Pulmonary artery endothelial cell (primary cell): ENCODE measurements at places on chromosomes 4 and X.

DNA sequence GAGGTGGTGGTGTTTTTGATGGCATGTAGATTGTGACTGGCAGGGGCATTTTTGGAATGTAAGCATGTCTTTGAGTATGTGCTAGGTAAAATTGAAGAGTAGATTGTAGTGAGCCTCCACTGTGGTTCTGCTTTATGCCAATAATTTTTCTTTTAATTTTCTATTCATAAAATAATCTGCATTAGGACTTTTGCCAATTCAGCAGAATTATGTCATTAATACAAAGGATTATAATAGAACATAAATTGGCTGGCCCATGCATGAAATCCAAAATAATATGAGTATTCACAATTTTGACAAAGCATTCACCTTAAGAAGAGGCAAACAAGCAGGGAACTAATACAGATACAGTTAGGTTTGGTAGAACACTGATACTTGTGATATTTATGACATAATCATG, 14.9 kb upstream of the TMPRSS11E start:
- DNase-seq, result no peak

- no peak for DNase-seq
Observed at GRCh38 chr4:30536231-30536630, 183.9 kb upstream of the PCDH7 start.

GRCh38 chr4:25051534-25051933, 20.8 kb upstream of the LGI2 start:
- DNase-seq, result no peak

DNA sequence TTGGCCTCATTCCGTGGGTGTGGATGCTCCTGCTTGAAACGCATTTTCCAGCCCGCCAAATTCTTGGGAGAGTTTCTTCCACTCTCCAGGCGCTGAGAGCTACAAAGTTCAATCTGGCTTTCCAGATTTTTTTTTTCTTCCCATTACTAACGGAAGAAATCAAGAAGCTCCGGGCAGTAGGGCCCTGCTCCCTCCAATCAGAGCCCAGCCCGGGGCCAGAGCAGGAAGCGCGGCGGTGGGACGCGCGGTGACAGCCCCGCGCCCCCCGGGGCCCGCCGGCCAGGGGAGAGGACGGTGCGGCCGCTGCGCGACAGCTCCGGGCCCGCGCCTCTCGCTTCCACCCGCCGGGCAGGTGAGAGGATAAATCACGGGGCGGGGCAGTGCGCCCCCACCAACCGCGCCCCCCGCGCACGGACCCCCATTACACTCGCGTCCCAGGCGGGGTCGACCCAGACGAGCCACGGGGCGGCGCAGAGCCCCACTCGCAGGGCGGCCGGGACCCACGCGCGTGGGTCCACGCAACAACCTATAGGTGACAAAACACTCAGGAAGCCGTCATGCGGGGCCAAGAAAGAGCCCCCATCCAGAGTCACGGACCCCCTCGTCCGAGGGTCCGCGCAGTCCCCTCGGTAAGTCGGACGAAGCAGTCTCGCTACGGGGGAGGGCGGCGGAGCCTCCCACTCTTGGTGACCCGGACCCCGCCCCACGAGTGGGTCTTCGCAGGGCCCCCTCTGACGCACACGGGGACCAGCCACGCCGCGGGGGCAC, 868 bp downstream of the AFAP1 start:
- DNase-seq, result no peak

GRCh38 chr4:89685690-89686089, 151.3 kb downstream of the SNCA start:
- no peak for DNase-seq

DNA sequence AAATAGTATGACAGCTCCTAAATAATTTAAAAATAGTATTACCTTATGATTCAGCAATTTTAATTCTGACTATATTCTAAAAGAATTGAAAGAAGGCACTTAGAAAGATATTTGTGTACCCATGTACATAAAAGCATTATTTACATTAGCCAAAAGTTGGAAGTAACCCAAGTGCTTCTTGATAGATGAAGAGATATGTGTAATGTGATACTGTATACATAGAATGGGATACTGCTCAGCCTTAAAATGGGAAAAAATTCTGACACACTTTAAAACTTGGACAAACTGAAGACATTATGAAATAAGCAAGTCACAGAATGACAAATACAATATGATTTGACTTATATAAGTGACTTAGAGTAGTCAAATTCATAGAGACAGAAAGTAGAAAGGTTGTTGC, 112.2 kb downstream of the IDS start:
- DNase-seq, result no peak

DNA sequence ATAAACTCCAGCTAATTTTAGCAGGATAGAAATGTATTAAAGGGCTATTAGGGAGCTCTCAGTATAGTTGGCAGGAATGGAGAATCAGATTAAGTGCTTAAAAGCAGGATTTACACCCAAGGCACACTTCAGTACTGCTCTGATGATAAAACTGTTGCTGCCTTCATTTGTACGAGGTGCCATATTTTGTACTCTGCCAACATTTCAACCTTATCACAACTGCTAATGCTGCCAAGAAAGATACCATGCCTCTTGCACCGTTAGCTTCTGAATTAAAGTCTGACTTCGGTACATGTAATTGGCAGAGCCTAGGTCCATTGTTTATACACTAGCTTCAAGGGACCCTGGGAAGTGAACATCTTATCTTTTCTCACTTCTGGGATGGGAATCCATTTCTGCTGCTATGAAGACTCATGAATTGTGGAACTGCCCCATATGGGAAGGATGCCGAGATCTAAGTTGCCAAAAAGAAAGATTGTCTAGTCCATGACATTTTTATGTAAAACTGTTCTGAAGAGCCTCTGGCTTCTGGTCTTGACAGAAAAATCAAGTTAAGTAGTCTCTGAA, 624.0 kb upstream of the IGFBP7 start:
- no peak for DNase-seq

DNA sequence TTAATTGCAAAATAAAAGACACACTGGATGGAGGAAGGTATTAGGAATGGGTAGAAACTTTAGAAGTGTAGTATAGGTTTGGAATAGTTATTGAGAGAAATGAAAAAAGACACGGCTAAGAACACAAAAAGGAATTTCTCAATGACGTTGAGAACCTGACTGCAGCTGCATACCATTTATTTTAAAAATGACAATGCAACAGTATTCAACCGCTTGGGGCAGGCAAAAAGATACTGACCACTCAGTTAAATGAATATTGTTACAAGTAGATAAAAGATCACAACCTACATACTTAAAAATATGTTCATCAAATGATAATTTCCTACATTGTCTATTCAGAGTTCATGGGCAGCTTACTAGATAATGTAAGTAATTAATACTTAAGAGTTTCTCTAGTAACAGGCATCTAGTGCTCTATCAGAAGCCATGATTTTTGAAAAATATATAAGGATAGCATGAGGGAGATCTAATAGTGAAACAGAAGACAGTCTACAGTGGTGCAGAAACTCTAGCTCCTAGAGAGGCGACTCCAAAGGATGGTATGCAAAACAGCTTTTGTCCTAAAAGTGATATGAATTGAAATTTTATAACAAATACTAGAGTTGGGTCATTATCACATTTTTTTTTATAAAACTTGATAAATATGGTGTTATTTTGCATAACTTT, 216.2 kb upstream of the VEGFC start:
- no peak for DNase-seq

GRCh38 chr4:169849456-169849855, 91.7 kb upstream of the HPF1 start:
- no peak for DNase-seq

DNA sequence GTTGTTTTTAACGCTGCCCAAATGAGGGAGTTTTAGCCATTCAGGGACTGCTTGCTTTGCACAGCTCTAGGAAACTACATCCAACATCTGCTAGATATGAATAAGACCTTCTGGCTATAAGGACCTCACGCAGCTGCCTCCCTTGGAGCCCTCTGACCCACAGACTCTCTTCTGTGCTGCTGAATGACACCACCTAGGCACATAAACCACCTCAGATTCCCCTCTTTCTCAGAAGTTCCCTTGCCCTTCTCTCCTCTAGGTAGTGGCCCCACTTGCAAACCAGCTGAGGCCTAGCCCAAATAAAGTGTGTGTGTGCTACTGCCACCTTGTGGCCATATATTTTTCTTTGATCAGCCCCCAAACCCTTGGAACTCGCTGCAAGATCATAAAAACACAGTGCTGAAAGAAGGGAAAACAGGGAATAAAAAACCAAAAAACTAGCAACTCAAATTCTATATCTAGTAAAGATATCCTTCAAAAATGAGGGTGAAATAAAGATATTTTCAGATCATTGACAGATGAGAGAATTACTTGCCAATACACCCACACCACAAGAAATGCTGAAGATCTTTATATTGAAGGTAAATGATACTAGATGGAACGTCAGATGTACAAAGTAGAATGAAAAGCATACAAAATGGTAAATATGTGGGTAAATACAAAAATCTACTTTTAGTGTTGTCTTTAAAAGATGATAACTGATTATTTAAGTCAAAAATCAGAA, 265.9 kb downstream of the ADAMTS3 start:
- no peak for DNase-seq
